EL (cell line): ENCODE measurements at places on chromosomes 6 and 20.
A peak's percentile ranks its signal among the peaks of the same experiment; 100 is the strongest.

DNA sequence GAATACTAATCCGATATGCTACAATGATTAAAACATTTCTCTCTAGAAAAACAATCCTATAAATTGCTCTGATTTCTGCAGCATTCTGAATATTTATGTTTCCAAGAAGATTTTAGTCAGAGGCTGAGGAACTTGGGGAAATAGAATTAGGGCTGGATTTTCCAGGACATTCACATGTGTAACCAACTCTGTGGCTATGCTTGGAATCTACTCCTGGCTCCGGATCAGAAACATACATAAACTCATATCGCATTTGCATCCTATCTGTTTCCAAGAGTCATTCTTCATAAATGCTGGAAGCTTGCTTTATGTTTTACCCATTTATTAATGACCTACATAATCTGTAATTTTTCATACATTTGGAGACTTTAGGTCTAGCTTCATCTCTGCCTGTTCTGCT lies 459.9 kb upstream of the MARCKS start:
- peak; percentile 37 for DNase-seq

- DNase-seq: peak; percentile 35
Measured at GRCh38 chr6:144601221-144601620, 316.1 kb downstream of the UTRN start.

DNA sequence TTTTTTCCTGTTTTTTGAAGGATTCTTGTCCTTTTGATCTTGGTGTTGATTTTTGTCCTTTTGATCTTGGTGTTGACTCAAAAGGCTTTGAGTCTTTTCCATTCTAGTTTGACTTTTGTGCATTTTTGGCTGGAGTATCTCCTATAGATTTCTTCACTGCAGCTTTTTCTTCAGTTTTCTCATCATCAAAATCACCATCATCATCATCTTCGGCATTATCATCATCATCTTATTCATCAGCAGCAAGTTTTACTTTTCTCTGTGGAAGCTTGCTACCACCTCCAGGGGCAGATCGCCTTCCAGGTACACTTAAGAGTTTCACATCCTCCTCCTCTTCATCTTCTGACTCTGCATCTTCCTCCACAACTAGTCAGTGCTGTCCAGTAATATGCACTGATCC lies 56.5 kb upstream of the MCHR2 start:
- no peak for DNase-seq

DNA sequence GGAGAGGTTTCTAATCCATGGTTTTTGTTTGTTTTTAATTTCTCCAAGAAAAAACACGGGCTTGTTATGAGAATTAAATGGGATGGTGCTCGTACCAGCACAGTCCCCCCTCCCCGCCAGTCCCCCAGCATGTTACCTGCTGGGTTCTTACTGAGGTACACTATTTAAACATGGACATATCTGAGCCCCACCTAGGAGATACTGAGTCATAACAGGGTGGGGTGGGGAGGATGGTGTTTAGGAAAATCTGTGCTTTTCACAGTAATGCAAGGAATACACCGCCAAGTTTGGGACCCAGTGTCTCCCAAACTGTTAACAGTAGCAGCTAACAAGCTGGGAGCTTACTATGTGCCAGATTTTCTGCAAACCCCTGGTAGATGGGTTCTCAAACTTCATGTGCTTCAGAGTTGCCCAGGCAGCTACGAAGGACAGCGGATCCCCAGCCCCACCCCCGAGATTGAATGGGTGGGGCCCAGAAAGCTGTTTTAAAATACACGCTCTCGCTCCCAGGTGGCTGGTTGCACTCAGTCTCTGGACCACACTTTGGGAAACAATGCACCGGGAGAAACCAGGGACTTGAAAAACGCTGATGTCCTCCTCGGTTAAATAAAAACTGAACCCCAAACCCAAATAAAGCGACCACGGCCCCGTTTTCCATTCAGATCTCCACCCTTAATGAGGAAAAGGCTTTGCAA lies 995 bp downstream of the ZFP64 start:
- DNase-seq: peak; percentile 35

DNA sequence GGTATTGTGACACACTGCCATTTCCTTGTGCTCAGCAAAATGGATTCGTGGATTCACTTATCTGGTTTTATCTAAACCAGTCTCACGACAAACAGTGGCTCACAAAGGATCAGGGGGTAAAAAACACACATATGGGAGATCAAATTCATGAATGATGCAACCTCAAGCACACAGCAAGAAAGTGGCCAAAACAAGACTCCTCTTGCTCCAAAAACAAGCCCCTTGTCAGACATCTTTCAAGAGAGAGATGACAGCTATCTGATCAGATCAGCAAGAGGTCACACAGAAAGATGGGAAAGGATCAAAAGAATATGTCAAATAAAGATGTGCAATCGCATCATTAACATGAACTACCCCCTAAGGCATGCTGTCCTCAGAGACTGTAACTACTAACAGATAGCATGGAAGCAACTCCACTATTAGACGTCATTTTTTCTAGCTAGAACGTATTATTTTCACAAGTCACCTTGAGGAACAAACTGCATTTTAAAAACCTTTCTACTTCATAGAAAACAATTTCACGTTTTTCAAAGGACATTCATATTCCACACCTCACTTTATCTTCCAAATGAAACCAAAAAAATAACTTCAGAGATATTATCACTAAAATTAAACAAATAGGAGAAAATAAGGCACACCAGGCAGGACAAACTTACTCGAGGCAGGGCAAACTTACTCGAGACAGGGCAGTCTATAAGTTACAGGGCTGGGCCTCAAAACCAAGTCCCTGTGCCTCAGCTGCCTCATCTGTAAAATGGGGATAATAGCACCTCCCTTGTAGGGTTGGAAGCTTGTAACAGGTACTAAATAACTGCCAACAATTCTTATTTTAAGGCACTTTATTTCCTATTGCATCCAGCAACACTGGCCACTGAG lies 122.3 kb downstream of the PREX1 start:
- no peak for DNase-seq

DNA sequence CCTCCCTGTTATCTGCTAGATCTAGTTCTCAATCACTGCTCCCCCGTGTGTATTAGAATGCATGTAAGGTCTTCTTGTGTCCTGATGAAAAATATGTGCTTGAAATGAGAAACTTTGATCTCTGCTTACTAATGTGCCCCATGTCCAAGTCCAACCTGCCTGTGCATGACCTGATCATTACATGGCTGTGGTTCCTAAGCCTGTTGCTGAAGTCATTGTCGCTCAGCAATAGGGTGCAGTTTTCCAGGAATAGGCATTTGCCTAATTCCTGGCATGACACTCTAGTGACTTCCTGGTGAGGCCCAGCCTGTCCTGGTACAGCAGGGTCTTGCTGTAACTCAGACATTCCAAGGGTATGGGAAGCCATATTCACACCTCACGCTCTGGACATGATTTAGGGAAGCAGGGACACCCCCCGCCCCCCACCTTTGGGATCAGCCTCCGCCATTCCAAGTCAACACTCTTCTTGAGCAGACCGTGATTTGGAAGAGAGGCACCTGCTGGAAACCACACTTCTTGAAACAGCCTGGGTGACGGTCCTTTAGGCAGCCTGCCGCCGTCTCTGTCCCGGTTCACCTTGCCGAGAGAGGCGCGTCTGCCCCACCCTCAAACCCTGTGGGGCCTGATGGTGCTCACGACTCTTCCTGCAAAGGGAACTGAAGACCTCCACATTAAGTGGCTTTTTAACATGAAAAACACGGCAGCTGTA lies 73.4 kb downstream of the PTPN1 start:
- DNase-seq: no peak

- peak; percentile 75 for DNase-seq
Measured at GRCh38 chr6:46888578-46888977, 33.2 kb downstream of the ADGRF5 start.

- DNase-seq: no peak
Measured at GRCh38 chr6:44606504-44606903, 219.0 kb downstream of the CDC5L start.
